Liver (tissue), 10 donors: ENCODE measurements at places on chromosomes 11 and 22. TPM values are rescaled to one million over a fixed set of nuclear protein-coding genes. Genes with fewer than 3 reads are reported as not detected.

The TRIM21 gene
- total RNA-seq, result 14.9 TPM

- H3K27me3 ChIP-seq, result no peaks in the 10 kb centered on the region
- peak overlapping the region; percentile 96 for H3K27ac ChIP-seq
- no peaks in the 10 kb centered on the region for H3K36me3 ChIP-seq
- no peak overlapping the region for H3K4me3 ChIP-seq
- DNase-seq, result no peak
These were observed 59.6 kb upstream of the PPARA start for GRCh38 chr22:46090631-46091201.

GRCh38 chr22:32620992-32621391 lies 146.4 kb downstream of the FBXO7 start:
- no peak overlapping the region for H3K4me3 ChIP-seq
- H3K27me3 ChIP-seq, result no peaks in the 10 kb centered on the region
- H3K36me3 ChIP-seq, result no peaks in the 10 kb centered on the region
- H3K27ac ChIP-seq, result no peak overlapping the region
- H3K4me1 ChIP-seq, result peaks cover 27% of the 10 kb centered on the region
- DNase-seq, result no peak

The CTSD gene
- 374 TPM for total RNA-seq

- DNase-seq, result no peak
- no peak overlapping the region for H3K4me3 ChIP-seq
- H3K36me3 ChIP-seq, result peaks cover 12% of the 10 kb centered on the region
These were observed 7.9 kb downstream of the ADORA2A start for GRCh38 chr22:24435323-24435645.

DNA sequence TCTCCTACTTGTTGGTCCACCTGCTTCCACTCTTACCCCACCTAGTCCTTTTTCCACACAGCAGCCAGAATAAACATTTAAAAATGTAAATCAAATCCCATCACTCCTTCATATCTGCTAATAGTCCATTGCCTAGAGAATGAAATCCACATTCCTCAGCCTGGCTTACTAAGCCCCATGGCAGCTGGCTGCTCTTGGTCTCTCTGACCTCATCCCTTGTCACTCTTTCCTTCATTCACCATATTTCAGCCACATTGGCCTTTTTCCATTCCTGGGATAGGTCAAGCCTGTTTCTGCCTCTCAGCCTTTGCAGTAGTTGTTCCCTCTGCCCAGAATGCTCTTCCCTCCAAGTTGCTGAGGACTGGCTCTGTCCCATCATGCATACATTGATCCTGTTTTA lies 512.8 kb downstream of the INSC start:
- no peaks in the 10 kb centered on the region for H3K4me1 ChIP-seq
- H3K27me3 ChIP-seq, result no peaks in the 10 kb centered on the region
- H3K27ac ChIP-seq, result no peak overlapping the region

The SORL1 gene
- 26.9 TPM for total RNA-seq

DNA sequence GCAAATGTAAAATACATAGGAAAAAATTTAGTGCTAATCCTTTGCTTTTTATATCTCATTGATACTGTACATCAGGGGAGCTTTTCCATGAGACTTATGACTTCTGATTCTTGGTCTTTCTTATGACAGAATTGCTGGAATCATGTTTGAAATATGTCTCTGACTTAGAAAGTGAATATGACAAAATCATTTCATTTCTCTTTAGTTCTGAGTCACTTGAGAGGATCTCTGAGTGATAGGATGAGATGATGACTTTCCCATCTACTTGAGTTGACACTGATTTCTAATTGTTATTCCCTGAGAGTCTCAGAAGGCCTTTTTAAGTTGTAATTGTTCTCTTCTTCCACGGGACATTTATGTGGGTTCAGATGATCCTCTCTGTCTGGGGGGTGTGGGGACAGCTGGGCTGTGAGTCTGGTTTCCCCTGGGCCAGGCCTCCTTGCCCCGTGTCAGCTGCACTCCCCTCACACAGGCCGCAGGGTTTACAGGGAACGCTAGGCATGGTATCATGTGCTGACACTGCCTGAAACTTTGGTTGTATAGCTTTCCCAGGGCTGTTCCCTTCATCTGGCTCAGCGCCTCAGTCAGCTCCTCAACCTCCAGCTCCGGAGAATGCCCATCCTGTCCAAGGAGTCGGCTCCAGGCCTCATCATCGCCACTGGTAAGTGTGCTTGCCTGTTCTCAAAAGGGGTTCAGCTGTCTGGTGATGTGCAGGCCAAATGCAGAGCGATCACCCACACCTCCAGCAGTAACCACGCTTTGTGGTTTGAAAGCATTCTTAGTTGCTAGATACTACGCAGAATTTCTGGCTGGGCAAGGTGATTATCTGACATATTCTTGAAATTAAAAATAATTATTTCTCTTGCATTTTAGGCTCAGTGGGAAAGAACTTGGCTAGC lies 69.5 kb upstream of the SORL1-AS1 start:
- H3K36me3 ChIP-seq, result peaks cover 35% of the 10 kb centered on the region
- DNase-seq, result no peak
- no peak overlapping the region for H3K27ac ChIP-seq
- no peaks in the 10 kb centered on the region for H3K4me1 ChIP-seq

DNA sequence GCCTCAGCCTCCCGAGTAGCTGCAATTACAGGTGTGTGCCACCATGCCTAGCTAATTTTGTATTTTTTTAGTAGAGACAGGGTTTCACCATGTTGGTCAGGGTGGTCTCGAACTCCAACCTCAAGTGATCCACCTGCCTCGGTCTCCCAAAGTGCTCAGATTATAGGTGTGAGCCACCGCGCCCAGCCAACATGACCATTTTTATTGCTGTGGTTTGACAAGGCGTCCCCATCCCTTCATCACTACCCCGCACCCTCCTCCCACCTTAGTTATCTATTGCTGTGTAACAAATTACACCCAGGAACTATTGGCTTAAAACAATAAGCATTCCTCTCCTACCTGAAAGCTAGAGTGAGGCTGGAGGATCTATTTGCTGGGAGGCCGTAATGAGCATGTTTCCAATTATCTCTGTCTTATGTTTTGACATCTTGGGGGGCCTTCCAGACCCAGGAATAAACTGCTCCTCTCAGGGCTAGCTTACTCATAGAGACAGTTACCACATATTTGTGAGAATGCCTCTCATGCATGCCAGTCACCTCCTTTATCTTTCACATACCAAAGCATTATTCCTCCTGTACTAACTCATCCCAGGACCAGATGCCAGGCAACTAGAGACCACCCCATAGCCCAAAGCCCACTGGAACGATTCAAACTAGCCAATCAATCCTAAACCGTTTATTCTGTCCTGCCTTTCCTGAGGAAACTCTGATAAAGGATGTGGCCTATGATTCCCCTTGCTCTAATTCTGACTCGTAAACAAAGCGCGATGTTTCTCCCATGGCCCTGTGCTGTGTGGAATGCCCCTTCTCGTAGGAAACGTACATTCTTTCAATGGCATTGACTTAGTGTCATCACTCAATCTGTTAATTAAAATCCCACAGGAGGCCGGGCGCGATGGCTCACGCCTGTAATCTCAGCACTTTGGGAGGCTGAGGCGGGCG lies 19.4 kb downstream of the SNU13 start:
- DNase-seq, result no peak
- no peaks in the 10 kb centered on the region for H3K4me1 ChIP-seq
- H3K4me3 ChIP-seq, result no peak overlapping the region
- H3K36me3 ChIP-seq, result peaks cover 15% of the 10 kb centered on the region
- H3K27ac ChIP-seq, result no peak overlapping the region
- no peaks in the 10 kb centered on the region for H3K27me3 ChIP-seq

DNA sequence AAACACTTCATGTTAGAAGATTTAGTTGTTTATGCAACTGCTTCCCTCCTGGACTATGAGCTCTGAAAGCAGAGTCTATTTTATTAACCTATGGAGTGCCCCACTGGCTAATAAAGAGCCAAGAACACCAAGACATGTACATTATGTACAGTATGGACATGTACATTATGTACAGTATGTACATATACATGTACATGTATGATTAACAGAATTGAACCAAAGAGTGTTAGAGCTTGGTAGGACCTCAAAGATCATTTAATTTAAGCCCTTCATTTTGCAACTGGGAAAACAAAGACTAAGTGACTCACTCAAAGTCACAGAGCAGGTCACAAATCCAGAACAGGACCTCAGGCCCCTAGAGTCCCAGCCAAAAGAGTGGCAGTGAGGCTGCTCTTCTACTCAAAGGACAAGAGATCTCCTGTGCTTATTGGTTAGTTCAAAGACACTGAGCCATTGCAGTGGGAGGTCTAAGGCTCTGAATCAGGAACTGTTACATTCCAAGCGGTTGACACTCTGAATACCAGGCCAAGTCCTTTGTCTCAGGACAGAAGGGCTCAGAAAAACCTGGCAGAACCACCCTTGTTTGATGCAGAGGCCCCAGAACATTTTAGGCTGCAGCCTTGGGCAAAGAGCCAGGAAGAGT lies 103.8 kb downstream of the FAM168A start:
- no peaks in the 10 kb centered on the region for H3K36me3 ChIP-seq
- DNase-seq, result no peak
- H3K4me1 ChIP-seq, result peaks cover 19% of the 10 kb centered on the region
- peak overlapping the region; percentile 0 for H3K27ac ChIP-seq

- no peaks in the 10 kb centered on the region for H3K27me3 ChIP-seq
- DNase-seq, result no peak
- no peak overlapping the region for H3K4me3 ChIP-seq
- no peaks in the 10 kb centered on the region for H3K36me3 ChIP-seq
- H3K27ac ChIP-seq, result no peak overlapping the region
- H3K4me1 ChIP-seq, result no peaks in the 10 kb centered on the region
These were observed 140.0 kb upstream of the POU2AF2 start for GRCh38 chr11:111105566-111105965.

DNA sequence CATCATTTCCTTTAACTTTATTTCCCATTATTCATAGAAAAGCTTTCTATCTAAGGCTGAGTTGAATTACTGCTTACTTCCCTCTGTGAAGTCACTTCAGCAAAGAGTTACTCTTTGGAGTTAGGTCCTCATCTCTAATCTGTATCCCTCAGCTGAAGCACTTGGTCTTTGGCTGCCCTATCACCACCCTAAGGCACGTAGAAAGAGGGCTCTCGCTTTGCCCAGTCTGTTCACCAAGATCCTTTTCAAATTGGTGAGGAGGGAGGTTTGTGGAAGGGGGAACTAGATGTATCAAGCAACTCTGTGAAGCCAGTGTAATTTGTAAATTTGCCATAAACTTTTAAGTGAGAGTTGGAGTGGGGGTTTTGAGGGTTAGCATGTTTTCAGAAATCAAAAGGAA lies 43.4 kb downstream of the PAX6 start:
- DNase-seq, result no peak
- H3K27me3 ChIP-seq, result no peaks in the 10 kb centered on the region
- no peaks in the 10 kb centered on the region for H3K4me1 ChIP-seq
- no peak overlapping the region for H3K4me3 ChIP-seq

GRCh38 chr11:128289048-128289447 lies 298.3 kb downstream of the ETS1 start:
- no peak overlapping the region for H3K27ac ChIP-seq
- no peaks in the 10 kb centered on the region for H3K36me3 ChIP-seq
- H3K4me1 ChIP-seq, result no peaks in the 10 kb centered on the region
- no peaks in the 10 kb centered on the region for H3K27me3 ChIP-seq
- no peak overlapping the region for H3K4me3 ChIP-seq
- DNase-seq, result no peak
